ENCODE measurements at places on chromosomes 7 and 10. TPM values are rescaled to one million over a fixed set of nuclear protein-coding genes. Genes with fewer than 3 reads are reported as not detected.

LLCFC1 gene
- total RNA-seq = not detected

TBC1D12 gene
- total RNA-seq = 8.9 TPM

SPDYE6 gene
- total RNA-seq = not detected

ATXN7L1 gene
- 18.7 TPM for total RNA-seq

FXYD4 gene
- total RNA-seq = not detected

PRSS37 gene
- total RNA-seq = not detected

HOGA1 gene
- total RNA-seq = 0.50 TPM

ADAMTS14 gene
- 4.1 TPM for total RNA-seq

SYT15B gene
- 0.73 TPM for total RNA-seq

CPVL gene
- total RNA-seq = 10.7 TPM

TEX47 gene
- not detected for total RNA-seq

HTR5A gene
- total RNA-seq = not detected

BAMBI gene
- total RNA-seq = 219 TPM

KLF14 gene
- total RNA-seq = 1.0 TPM

GRCh38 chr7:83739527-83739926 lies 90.6 kb upstream of the SEMA3E start:
- no peaks in the 10 kb centered on the region for H3K36me3 ChIP-seq
- H3K27me3 ChIP-seq = peaks cover 2% of the 10 kb centered on the region
- no peak overlapping the region for H3K27ac ChIP-seq
- H3K4me3 ChIP-seq = no peak overlapping the region
- peaks cover 21% of the 10 kb centered on the region for H3K4me1 ChIP-seq

GRCh38 chr7:76122516-76123239 lies 74.8 kb downstream of the MDH2 start:
- H3K4me1 ChIP-seq = no peaks in the 10 kb centered on the region
- DNase-seq = no peak
- no peak overlapping the region for H3K4me3 ChIP-seq
- no peaks in the 10 kb centered on the region for H3K36me3 ChIP-seq
- no peaks in the 10 kb centered on the region for H3K27me3 ChIP-seq

- no peak for DNase-seq
- H3K4me3 ChIP-seq = no peak overlapping the region
- H3K27me3 ChIP-seq = no peaks in the 10 kb centered on the region
- H3K4me1 ChIP-seq = no peaks in the 10 kb centered on the region
- H3K36me3 ChIP-seq = peaks cover 10% of the 10 kb centered on the region
- no peak overlapping the region for H3K27ac ChIP-seq
Observed at GRCh38 chr7:77266291-77266794, 66.7 kb upstream of the FGL2 start.

DNA sequence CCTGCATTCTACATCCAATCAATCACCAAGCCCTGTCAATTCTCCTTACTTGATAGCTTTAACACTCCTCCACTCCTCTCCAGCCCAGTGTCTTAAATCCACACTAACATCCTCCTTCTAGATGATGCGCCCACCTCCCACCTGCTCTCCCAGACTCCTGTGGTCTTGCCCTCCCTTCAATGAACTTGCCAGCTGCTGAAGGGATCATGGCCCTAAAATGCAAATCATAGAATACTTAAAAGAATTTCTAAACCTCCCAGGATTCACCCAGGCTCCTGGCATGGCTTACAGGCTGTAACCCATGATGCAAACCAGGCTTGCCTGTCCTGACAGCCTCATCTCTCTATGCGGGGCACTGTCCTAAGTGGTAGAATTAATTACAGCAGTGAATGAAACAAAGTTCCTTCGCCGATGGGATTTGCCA lies 43.6 kb downstream of the SYPL1 start:
- H3K27ac ChIP-seq = no peak overlapping the region
- no peaks in the 10 kb centered on the region for H3K36me3 ChIP-seq
- DNase-seq = no peak
- no peak overlapping the region for H3K4me3 ChIP-seq

GRCh38 chr7:43904533-43905208 lies 1.7 kb downstream of the URGCP start:
- H3K27me3 ChIP-seq = no peaks in the 10 kb centered on the region
- no peak for DNase-seq
- H3K36me3 ChIP-seq = no peaks in the 10 kb centered on the region
- H3K4me1 ChIP-seq = peaks cover 16% of the 10 kb centered on the region
- peak overlapping the region; percentile 95 for H3K4me3 ChIP-seq

GRCh38 chr7:93011351-93012294 lies 106.2 kb downstream of the SAMD9 start:
- no peak for DNase-seq
- peaks cover 11% of the 10 kb centered on the region for H3K27me3 ChIP-seq
- H3K36me3 ChIP-seq = no peaks in the 10 kb centered on the region
- peaks cover 33% of the 10 kb centered on the region for H3K4me1 ChIP-seq

- no peak for DNase-seq
- peaks cover 21% of the 10 kb centered on the region for H3K4me1 ChIP-seq
- no peaks in the 10 kb centered on the region for H3K27me3 ChIP-seq
- no peak overlapping the region for H3K4me3 ChIP-seq
- peaks cover 20% of the 10 kb centered on the region for H3K36me3 ChIP-seq
Observed at GRCh38 chr7:40595129-40595528, 460.3 kb downstream of the SUGCT start.

GRCh38 chr10:50625649-50626132 lies 1.9 kb upstream of the SGMS1 start:
- DNase-seq = no peak
- no peaks in the 10 kb centered on the region for H3K27me3 ChIP-seq
- H3K36me3 ChIP-seq = peaks cover 3% of the 10 kb centered on the region
- peak overlapping the region; percentile 87 for H3K4me3 ChIP-seq
- H3K4me1 ChIP-seq = peaks cover 26% of the 10 kb centered on the region

- no peak for DNase-seq
- no peaks in the 10 kb centered on the region for H3K36me3 ChIP-seq
- H3K4me3 ChIP-seq = no peak overlapping the region
- H3K27me3 ChIP-seq = peaks cover 47% of the 10 kb centered on the region
- peaks cover 9% of the 10 kb centered on the region for H3K4me1 ChIP-seq
Observed at GRCh38 chr10:6082496-6083395, 6.1 kb upstream of the RBM17 start.

DNA sequence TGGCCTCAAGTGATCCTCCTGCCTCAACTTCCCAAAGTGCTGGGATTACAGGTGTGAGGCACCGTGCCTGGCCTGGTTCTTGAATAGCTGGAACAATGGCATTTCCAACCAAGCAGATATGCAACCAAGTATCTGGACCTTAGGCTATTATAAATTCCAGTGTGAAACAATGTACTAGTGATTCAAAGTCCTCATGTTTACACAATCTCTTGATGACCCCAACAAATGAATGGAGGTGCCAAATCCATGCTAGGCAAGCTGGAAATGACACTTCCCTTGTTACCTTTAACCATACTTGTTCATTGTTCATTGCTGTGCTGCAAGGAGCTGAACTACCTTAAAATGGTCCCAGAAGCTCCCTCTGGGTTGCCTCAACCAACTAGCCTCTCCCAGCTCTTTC lies 282.2 kb upstream of the KLF14 start:
- H3K4me1 ChIP-seq = peaks cover 26% of the 10 kb centered on the region
- H3K27me3 ChIP-seq = no peaks in the 10 kb centered on the region
- H3K4me3 ChIP-seq = no peak overlapping the region
- H3K27ac ChIP-seq = no peak overlapping the region
- no peaks in the 10 kb centered on the region for H3K36me3 ChIP-seq
- no peak for DNase-seq

DNA sequence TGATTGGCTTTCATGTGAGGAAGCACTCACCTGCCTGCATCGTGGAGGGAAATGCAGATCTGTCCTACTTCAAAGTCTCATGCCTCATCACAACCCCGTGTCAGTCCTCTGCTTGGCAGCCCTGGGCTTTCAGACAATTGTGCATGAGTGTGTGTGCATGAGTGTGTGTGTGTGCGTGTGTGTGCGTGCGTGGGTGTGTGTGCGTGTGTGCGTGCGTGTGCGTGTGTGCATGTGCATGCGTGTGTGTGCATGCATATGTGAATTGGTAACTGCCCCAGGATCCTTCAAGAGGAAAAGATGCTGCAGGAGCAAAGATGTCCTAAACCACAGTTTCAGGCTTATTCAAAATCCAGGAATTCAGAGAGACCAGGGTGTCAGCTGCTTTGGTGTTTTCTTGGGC lies 71.3 kb downstream of the LANCL2 start:
- DNase-seq = no peak
- no peaks in the 10 kb centered on the region for H3K4me1 ChIP-seq
- no peaks in the 10 kb centered on the region for H3K27me3 ChIP-seq
- H3K36me3 ChIP-seq = no peaks in the 10 kb centered on the region
- H3K27ac ChIP-seq = no peak overlapping the region
- H3K4me3 ChIP-seq = no peak overlapping the region

DNA sequence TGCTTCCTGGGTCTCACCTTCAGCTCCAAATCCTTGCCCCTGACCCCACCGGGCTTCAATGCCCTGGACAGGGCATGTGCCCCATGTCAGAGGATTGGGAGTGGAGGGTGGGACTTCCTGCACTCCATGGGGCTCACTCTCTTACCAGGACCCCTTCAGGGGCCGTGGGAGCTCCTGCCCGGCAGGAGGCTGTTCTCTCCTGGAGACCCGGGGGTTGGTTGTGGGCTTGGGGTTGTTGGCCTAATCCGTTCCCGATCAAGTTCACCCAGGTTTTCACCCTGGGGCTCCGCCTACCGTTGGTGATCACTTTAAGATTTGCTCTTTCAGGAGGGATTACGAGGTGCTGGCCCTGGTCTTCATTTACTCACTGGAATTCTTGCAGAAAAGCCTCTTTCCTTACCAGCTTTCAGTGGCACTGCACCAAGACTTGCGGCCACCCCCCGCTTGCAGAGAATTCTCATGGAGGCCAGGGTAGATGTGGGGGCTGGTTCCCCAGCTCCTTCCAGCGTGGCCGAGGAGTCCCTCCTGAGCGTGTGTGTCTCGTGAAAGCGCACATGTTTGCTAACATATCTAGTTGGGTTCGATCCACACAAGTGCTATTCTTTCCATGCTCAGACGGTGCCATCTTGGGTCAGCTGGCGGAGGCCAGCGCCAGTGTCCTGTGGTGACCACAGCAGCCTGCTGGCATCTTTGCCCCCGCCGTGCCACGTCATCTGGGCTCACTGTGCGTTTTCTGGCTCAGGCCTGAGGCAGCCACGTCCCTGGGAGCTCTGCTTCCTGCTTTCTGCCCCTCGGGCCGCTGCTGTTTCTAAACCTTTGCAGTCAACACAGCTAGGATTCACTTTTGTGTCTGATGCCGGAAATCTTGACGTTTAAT lies 15.6 kb downstream of the PWWP2B start:
- no peaks in the 10 kb centered on the region for H3K36me3 ChIP-seq
- H3K27ac ChIP-seq = peak overlapping the region; percentile 98
- no peak for DNase-seq
- H3K27me3 ChIP-seq = no peaks in the 10 kb centered on the region

GRCh38 chr10:100866010-100866409 lies 46.8 kb upstream of the SLF2 start:
- H3K27ac ChIP-seq = no peak overlapping the region
- H3K36me3 ChIP-seq = no peaks in the 10 kb centered on the region
- peaks cover 4% of the 10 kb centered on the region for H3K4me1 ChIP-seq
- no peak for DNase-seq
- peak overlapping the region; percentile 3 for H3K4me3 ChIP-seq

DNA sequence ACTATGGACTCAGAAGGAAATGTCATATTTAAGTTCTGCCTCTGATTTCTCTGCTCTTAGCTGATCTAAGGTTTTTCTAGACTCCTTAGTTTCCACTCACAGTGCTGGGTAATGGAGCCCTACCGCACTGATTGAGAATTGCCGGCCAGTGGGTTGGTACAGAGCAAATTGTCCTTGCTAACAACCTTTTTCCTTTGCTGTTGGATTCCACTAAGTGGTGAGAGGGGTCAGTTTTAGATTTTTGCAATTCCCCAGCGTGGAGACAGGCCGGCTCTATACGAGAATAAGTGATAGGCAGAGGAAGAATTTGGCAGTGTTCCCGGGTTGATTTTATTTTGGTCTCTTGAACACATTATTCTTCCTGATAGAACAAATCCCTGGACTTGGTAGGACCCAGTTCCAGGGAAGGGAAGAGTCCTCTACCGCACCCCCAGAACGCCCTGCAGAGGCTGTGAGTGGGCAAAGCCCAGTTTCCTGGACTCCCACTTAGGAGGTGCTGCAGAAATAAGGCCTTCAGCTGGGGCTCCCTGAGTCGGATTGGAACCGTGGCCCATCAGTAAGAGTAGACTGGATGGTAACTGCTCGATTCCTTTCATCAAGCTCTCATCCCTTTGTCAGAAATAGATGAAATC lies 3.0 kb upstream of the NRP1 start:
- H3K4me3 ChIP-seq = peak overlapping the region; percentile 85
- H3K4me1 ChIP-seq = peaks cover 52% of the 10 kb centered on the region
- H3K27me3 ChIP-seq = no peaks in the 10 kb centered on the region
- DNase-seq = no peak
- H3K27ac ChIP-seq = peak overlapping the region; percentile 95

DNA sequence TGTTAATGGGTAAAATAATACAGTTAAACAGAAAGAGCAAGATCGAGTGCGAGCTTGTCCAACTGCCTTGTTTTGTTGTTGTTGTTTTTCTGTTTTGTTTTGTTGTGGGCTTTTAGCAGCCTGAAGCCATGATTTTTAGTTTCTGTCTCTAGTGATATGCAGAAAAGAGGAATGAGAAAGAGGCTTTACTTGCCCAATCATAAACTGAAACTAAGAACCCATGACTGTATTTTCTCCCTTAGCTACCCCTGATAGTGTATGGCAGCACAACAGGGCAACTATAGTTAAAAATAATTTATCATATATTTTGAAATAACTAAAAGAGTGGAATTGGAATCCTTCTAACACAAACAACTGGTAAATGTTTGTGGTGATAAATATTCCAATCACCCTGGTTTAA lies 493.9 kb downstream of the GLRX3 start:
- no peak overlapping the region for H3K27ac ChIP-seq
- H3K4me3 ChIP-seq = no peak overlapping the region
- DNase-seq = no peak
- H3K4me1 ChIP-seq = peaks cover 28% of the 10 kb centered on the region
- H3K36me3 ChIP-seq = no peaks in the 10 kb centered on the region

GRCh38 chr10:103761075-103761920 lies 94.1 kb downstream of the SH3PXD2A start:
- H3K36me3 ChIP-seq = no peaks in the 10 kb centered on the region
- H3K4me1 ChIP-seq = peaks cover 35% of the 10 kb centered on the region
- H3K27me3 ChIP-seq = no peaks in the 10 kb centered on the region
- H3K27ac ChIP-seq = no peak overlapping the region
- H3K4me3 ChIP-seq = no peak overlapping the region

DNA sequence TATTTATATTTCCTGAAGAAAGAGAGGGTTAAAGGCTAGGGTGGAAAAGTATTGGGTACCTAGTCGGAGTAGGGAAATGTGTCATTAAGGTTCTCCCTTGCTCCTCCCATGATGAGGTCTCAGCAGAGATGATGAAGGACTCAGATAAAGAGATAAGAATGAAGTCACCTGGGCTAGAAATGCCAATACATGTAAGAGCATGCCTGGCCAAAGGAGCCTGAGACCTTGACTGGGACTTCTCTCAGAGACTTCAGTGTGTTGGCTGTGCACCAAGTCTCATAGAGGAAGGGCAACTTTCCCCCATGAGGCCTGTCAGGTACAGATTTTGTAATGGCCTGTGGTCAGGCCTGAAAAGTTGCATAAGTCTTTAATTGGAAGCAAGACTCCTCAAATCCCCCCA lies 361.0 kb upstream of the CDC14C start:
- no peaks in the 10 kb centered on the region for H3K27me3 ChIP-seq
- DNase-seq = no peak
- H3K4me3 ChIP-seq = no peak overlapping the region
- H3K36me3 ChIP-seq = no peaks in the 10 kb centered on the region
- H3K27ac ChIP-seq = no peak overlapping the region

Data from mesothelial cell of epicardium (in vitro differentiated cells).